Activated CD4-positive, alpha-beta T cell treated with anti-CD3 and anti-CD28 coated beads for 48 hours (primary cell): ENCODE measurements at places on chromosomes 4 and X.
A peak's percentile ranks its signal among the peaks of the same experiment; 100 is the strongest.

- no peak for DNase-seq
These were observed 3.9 kb upstream of the SFRP2 start for GRCh38 chr4:153792618-153793247.

DNA sequence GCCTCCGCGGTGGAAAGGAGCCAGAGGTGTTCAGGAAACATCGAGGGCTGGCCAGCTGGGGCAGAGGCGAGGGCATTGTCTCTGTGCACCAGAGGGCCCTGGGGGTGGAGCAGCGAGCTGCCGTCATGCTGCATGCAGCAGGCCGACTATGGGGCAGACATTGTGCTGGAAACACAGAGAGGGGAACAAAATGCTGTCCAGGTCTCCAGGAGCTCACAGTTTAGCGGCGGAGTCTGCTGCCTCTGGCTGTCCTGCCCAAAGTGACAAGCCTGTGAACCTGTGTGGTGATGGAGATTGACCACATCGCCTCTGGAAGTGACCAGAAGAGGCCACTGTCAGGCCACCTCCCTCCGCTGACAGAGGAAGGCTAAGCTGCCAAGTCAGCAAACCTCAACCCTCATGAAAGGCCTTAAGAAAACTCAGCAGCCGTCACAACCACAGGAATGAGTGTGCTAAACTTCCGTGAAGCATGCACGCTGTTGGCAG is 20.1 kb upstream of the SASH3 start:
- DNase-seq, result peak; percentile 68

- no peak for DNase-seq
These were observed 593.8 kb downstream of the SMARCA1 start for GRCh38 chrX:128929271-128930057.

GRCh38 chr4:124686279-124686678 is 26.3 kb downstream of the ANKRD50 start:
- no peak for DNase-seq

DNA sequence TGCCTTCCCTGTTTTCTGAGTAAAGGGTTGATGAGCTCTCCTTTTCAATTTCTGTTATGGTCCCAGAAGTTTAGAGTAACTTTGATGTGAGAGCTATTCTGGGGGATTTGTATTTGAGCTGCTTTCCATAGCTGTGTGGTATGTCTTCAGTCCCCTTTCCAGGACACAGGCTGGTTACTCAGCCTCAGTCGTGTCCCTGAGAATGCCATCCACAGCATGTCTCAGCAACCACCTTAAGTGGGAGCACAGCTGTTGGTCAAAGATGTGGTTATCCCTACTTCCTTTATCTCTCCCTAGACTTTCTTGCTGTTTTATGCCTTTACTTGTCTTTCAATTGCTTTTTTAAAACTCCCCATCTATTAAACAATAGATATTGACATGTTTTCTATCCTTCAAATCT is 37.8 kb downstream of the RNF175 start:
- no peak for DNase-seq

GRCh38 chr4:73257651-73258435 is 755 bp downstream of the ANKRD17 start:
- DNase-seq, result peak; percentile 20

DNA sequence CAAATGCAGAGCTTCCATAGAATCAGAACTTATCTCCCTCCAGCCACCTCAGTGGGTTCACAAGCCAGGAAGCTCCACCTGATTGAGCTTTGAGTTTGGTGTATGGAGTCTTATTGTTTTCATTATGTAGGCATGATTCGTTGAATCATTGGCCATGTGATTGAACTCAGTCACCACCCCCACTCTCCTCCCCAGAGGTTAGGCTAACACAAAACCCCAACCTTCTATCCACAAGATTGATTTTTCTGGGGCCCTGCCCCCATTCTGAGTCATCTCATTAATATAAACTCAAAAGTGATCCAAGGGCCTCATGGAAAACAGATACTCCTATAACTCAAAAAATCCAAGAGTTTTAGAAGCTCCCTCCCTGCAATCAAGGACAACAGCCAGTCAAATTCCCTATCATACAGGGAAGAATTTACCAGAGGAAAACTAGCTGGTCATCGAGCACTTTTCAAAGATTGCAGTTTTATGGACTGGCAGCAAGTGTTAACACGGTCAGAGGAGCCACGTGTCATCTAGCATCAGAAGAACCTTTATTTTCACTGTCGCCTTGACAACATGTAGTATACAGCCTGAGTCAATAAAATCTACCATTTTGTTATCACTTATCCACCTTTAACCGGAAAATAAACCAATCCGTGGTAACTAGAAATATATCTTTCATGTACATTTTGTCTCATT is 35.9 kb upstream of the GUCY1B1 start:
- peak; percentile 2 for DNase-seq

GRCh38 chr4:100165809-100166208 is 24.5 kb downstream of the DDIT4L start:
- DNase-seq, result no peak

GRCh38 chr4:55125763-55126541 is 557 bp upstream of the KDR start:
- DNase-seq, result no peak

GRCh38 chr4:176262243-176262642 is 6.8 kb downstream of the ASB5 start:
- DNase-seq, result no peak

GRCh38 chrX:46039526-46039925 is 505.7 kb downstream of the ZNF674 start:
- no peak for DNase-seq

GRCh38 chr4:90127706-90128345 is 632 bp downstream of the CCSER1 start:
- peak; percentile 5 for DNase-seq

DNA sequence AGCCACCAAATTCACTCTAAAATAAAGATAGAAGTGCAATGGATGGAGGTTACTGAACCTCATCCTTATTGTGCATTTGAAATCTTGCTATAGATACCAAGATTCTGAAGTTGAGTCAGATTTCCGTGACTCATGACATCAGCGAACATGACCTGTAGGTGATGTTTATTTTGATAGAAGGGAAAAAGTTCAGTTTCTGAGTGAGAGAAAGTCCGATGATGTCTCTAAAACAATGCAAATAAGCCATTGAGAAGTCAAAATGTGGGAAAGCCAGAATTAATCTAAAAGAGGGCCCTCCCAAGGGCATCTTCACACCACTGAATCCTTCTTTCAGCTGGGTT is 20.0 kb downstream of the PHOX2B start:
- no peak for DNase-seq

DNA sequence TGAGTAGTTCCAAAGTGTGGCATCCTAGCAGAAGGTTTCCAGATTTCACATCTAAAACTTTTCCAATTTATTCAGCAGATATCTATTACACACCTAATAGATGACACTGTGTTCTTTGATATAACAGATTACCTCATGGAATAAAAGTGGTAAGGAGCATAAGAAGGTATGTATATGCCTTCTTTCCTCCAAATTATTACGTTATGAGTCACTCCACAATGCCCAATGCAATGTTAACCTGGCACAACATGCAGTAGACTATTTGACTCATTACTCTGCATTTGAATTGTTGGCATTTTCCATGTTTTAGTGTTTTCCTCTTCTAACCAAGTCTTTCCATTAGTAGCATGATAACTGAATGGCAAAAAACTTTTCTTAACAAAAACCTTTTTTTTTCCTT is 383.6 kb downstream of the ADGRL3 start:
- DNase-seq, result no peak

DNA sequence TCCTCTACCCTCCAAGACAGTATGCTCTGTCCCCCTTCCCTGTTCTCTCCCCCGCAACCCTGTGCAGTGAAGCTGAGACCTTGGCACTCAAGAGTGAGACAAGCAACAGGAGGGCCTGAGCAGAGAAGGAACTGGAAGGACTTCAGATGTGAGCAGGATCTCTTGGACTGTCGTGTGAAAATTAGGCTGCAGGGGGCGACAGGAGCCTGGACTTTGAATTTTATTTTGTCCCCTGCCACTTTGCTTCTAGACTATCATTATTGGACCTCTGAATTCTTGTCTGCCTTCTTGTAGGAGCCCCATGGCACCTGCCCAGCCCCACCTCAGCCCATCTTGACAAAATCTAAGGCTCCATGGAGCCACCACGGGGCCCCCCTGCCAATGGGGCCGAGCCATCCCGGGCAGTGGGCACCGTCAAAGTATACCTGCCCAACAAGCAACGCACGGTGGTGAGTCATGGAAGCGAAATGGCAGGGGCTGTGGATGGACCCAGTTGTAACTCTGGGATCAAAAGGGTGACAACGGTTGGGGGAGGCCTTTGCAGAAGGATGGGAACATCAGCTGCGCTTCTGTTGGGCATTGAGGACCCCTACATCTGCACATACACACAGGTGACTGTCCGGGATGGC is 1.7 kb downstream of the ARAF start:
- DNase-seq, result peak; percentile 57

DNA sequence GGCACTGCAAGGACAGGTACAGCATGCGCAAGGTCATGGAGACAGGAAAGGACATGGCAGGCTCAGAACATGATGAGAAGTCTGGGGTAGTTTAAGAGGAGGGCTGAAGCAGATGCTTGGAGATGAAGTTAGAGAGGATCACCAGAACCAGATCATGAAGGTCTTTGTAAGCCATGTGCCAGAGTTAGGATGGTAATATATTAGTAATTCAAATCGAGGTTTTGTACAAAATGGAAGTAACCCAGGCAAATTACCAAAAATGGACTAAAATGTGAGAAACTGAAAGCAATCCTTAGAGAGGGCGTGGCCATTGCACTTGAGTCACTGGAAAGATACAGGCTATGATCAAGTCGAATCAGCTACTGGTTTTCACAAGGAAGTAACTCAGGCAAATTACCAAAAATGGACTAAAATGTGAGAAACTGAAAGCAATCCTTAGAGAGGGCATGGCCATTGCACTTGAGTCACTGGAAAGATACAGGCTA is 13.5 kb downstream of the RXFP1 start:
- DNase-seq, result peak; percentile 56

GRCh38 chr4:26386386-26386785 is 65.6 kb downstream of the RBPJ start:
- no peak for DNase-seq

- no peak for DNase-seq
These were observed 784 bp upstream of the ANXA5 start for GRCh38 chr4:121697564-121697963.

GRCh38 chr4:11565899-11566298 is 137.2 kb upstream of the HS3ST1 start:
- peak; percentile 7 for DNase-seq

DNA sequence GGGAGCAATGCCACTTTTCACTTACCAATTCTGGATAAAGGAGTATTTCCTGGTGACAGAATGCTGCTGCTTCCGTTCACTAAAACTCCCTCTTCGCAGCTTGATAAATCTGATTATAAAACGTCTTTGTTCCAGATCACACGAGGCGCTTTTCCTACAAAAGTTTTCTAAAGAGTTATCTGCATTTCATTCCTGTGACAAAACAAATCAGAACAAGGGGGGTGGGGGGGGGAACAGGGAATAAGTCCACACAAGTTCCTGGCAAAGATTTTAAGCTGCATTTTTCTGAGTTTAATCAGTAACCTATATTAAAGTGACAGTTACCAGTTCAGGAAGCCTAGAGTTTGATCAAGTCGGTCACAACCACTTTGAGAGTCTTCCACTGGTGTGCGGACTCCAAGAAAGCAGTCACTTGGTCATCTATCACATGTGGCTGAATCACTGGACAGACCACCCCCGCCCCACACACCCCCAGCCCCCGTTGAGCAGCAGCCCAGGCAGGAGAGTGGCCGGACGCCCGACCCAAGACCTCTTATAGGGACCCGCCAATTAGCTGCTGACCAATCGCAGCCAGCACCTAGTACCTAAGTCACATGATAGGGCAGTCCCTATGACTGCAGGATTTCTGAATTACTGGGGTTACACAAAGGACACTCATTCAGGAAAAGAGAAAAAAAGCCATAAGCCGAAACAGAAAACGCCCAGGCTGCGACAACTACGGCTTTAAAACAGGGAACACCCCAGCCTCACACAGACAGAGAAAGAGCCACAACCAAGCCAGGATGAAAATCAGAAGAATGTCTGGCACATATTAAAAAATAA is 569.3 kb upstream of the DIPK2B start:
- peak; percentile 55 for DNase-seq

DNA sequence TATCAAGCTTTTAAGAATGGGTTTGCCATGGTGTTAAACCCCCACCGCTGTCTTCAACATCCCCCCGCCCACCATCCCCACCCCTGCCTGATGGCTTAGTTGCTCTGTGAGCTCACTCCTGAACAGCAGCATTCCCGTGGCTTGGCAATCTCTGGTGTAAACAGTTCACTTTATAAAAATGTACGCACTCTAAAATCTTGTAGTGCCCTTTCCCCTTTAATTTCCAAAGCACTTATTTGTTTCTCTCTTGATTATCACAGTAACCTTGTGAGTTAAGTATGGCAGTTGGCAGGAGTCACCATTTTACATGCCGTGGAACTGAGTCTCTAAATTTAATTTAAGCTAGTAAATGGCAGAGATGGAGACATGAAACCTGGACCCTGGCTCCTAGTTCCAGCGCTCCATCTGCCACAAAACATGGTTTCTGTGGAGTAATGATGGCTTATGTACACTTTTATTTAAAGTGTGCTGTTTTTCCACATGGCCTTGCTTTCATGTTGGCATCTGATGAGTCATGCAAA is 123.1 kb downstream of the AFF1 start:
- no peak for DNase-seq

GRCh38 chrX:47498411-47498810 is 15.4 kb upstream of the ZNF41 start:
- no peak for DNase-seq

GRCh38 chrX:31836479-31836878 is 764.6 kb upstream of the FTHL17 start:
- DNase-seq, result no peak

GRCh38 chrX:31228909-31229308 is 157.1 kb upstream of the FTHL17 start:
- no peak for DNase-seq

- DNase-seq, result no peak
These were observed 118.7 kb downstream of the ZIC3 start for GRCh38 chrX:137684591-137684990.

DNA sequence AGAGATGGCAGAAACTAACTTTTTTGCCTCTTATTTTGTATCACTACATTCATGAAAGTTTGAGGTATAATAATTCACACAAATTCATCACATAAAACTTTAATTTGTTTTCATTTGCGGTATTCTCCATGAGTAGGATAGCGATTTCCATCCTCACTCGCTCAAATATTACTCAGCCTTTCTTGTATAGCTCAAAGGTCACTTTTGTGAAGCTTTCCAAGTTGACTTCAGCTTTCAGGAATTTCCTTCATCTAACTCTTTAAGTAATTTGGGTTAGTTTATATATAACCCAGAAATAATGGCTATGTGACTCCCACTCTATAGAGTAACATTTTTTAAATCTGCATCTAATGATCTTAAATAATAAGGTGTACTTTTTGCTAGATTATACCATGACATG is 314.4 kb downstream of the IL1RAPL1 start:
- no peak for DNase-seq
